Cerebellar cortex (tissue), 1 donor: ENCODE measurements at places on chromosomes 6 and 20.
A peak's percentile ranks its signal among the peaks of the same experiment; 100 is the strongest.

GRCh38 chr20:33862709-33863403 is 51.7 kb downstream of the CHMP4B start:
- peak; percentile 40 for DNase-seq

DNA sequence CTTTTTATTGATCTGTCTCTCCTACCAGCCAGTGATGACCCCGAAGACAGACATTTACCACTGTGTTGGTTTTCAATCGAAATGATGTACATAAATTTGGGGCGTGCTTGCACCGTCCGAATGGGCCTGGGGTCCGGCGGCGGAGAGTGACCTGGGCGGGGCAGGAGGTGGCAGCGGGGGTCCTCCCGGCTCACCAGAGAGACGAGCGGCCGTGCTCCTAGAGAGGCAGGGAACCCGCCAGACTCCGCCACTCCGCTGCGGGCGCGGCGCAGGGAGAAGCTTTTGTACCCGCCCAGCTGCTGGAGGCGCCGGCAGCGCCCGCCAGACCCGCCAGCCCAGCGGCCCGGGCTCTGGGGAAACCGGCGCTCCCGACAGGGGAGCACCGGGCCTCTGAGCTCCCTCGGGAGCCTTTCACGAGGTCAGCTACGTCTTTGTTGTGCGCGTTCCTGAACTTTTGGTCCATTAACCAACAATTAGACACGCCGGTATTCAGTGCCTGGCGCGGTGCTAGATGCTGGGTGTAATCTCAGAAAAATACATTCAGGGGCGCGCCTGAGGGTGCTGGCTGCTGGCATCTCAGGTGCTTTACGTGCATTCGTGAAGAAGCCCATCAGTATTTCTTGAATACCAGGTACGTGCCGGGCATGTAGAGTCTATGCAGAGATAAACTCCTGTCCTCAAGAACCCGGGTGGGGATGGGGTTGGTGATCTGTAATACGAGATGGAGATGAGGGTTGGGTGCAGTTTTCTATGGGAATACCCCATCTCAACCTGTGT is at the start of gene PGBD1:
PGBD1 (plus strand) TSS at position 285 of the 777 bp plus-strand sequence. CDS start 2,242 bp downstream, outside the sequence.
- DNase-seq: peak; percentile 78

DNA sequence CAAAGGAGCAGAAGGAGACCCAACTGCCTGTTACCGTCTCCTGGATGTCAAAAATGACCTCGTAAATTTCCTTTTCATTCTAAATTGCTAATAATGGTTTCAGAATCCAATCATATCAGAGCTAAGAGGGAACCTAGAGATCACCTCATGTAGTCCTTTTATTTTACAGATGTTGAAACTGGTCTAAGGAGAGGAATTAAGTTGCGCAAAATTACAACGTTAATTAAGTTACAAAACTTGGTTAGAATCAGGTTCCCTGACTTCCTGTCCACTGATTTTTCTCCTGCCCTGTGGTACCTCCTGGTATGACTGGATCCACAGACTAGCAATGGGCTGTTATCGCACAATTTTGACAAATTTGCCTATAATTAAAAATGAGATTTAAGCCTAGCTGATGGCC is 9.0 kb upstream of the STK38 start:
- DNase-seq: no peak

GRCh38 chr20:57071283-57071731 is 195.1 kb downstream of the BMP7 start:
- no peak for DNase-seq

- peak; percentile 59 for DNase-seq
These were observed 82.6 kb upstream of the CCN6 start for GRCh38 chr6:111971181-111971841.

- no peak for DNase-seq
These were observed 75.0 kb upstream of the EXOC2 start for GRCh38 chr6:767755-768512.

DNA sequence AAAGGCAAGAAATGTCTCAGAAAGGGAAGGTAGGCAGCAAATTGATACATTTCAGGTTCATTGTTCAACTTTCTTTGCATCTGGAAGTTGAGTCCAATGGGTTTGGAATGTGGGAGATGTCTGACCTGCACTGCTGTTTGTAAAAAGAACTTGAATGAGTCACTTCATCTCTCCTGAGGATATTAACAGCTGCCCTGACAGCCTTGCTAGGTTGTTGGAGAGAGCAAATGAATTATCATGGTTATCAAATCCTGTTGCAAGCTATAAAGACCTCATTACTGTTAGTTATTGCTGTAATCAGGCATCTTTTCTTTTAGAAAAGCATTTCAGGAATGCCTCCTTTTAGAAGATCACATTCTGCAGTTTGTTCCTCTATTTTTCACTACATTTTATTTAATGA is 23.0 kb upstream of the FLRT3 start:
- no peak for DNase-seq

- DNase-seq: peak; percentile 24
These were observed 8.7 kb upstream of the GTF3C6 start for GRCh38 chr6:110949679-110950285.

GRCh38 chr20:60752741-60753420 is 499.2 kb upstream of the CDH4 start:
- no peak for DNase-seq

DNA sequence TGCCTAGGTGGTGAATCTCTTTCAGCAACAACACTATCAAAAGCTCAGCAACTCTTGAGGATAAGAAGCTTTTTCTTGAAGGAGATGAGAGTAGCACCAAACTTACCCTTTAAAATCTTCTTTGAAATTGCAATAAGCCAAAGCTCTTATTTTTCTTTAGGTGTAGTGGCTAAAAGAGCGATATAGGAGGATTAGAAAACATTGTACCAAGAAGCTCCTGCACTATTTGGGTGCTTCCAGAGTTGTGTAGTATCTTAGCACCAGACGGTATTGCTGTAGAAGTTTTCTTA is 1.2 kb downstream of the FUT9 start:
- DNase-seq: no peak

- peak; percentile 32 for DNase-seq
These were observed 27.1 kb upstream of the FABP7 start for GRCh38 chr6:122752459-122752858.

GRCh38 chr6:11188161-11188915 is 44.1 kb downstream of the NEDD9 start:
- DNase-seq: no peak

DNA sequence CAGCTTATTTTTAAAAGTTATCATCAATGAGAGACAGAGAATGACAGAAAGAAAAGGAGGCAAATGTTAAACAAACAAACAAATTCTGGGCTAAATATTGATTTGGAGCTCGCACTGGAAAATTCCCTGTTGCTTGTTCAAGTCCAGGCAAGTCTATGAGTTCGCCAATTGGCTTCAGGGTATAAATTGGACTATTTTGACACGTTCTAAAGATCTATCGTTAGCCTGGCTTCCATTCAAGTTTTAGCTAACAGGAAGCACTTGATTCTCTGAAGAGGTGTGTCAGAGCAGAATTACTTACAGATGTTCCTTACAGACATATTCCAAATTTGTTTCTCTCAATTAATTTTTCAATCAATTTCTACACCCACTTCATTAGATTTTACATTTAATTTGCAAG is 15.8 kb upstream of the RFPL4B start:
- no peak for DNase-seq

DNA sequence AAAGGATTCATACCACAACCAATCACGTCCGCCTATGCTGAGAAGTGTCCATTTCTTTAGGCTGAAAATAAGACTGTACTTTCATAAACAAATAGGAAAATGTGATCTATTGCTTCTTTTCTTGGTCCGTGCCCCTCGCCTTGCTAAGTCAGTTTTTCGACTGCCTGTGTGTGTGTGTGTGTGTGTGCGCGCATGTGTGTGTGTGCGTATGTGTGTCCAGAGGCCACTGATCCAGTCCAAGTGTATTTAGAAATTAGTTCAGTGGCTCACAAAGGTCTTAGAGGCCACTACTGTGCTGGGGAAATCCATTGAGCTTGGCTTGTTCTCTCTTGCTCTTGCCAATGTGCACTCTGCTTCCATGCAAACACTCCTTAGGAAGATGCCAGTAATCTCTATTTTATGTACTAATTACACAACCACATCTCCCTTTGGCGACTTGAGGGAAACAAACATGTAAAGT is 50.5 kb downstream of the SLC22A23 start:
- no peak for DNase-seq

- no peak for DNase-seq
These were observed 6.8 kb downstream of the HUS1B start for GRCh38 chr6:650098-650497.

DNA sequence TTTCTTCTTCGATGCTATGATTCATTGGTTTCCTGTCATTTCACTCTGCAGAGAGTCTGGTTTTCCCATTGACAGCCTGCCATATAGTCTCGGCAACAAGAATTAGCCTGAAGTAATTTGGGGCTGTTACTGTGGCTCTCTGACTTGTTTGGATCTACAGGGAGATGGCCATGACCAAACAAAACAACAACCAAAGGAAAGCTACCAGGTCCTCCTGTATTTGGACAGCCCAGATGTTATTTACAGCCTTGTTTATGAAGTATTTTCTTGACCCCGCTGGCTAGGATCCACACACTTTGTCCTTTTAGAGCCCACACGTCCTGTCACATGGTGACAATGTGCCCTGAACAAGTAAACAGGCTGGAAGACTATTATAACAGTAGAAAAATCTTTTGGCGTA is 111.4 kb upstream of the PREP start:
- no peak for DNase-seq

DNA sequence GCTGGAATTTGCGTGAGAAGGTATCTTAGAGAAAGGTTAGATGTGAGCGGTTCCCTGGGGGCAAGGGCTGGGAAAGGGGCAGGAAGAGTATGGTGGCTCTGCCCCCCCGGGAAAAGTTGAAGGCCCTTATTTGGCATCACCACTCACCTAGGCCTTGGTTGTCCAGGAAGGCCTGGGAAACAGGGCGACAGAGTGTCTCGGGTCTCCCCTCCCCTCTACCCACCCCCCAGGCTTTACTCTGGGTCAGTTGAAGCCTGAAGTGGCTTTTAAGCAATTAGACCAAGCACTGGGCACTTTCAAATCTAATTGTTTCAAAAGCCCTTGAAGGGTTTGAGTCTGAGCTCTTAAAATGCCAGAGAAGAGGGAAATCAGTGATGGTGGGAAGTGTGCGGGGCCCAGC is 30.2 kb upstream of the FOXP4 start:
- no peak for DNase-seq

GRCh38 chr6:106026748-106027715 is 59.1 kb upstream of the PRDM1 start:
- DNase-seq: no peak

DNA sequence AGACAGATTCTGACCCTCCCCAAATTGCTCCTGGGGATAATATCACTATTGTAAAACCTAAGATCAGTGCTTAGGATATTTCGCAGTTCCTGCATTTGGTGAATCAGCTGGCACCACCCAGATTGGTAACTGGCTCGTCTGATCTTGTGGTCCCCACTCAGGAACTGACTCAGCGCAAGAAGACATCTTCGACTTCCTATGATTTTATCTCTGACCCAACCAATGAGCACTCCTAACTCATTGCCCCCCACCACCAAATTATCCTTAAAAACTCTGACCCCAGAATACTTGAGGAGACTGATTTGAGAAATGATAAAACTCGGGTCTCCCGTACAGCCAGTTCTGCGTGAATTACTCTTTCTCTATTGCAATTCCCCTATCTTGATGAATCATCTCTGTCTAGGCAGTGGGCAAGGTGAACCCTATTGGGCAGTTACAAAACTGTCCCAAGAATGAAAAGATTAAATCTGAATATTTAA is 55.7 kb upstream of the PRND start:
- DNase-seq: no peak
